ENCODE measurements at places on chromosomes 2 and 18.

GRCh38 chr18:58315739-58316215 is 271.8 kb downstream of the NEDD4L start:
- DNase-seq = no peak

DNA sequence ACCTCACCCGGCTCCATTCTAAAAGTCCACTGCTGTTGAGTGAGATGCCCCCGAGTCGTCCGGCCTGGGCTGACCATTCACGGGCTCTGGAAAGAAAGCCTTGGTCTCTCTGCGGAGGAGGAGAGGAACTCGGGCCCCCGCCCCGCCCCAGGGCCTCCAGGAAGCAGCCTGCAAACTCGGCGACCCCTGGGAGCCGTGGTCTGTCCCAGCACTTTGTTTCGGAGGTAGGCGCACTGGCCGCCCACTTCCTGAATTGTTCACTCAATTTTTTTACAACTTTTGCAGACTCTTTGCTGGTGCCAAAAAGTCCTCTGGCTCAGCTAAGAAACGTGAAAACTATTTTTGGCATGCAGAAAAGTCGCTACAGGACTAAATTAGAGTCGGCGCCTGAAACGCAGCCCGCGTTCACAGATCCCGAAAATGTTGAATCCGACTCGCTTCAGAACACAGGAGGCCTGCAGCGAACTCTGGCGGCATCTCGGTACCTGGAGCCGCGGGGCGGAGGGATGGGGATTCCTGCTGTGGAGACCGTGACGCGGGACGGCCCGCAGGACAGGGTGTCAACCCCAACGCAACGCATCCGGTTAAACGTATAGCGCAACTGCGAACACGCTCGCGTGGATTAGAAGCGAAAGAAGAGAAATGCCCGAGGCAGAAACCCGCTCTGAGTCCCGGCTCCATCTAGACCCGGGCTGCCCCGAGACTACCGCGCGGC is 1.5 kb downstream of the PXDN start:
- DNase-seq = peak; percentile 92

DNA sequence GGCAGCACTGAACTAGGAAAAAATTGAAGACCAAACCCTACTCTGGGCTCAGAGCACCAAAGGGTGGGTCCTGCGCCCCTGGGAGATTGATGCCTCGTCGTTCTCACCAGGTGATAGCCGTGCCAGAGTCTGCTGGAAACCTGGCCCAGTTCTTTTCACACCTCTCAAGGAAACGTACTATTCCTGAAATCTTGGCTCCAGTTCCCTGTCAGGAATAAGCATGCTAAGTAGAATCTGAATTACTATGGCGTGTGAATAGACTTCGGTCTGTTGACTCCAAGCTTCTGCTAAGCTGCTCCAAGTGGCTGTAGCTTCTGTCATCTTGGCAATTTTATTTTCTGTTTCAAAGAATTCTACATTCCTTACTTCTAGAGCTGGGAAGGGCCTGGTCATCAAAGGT is 75.4 kb downstream of the MARCHF4 start:
- no peak for DNase-seq

DNA sequence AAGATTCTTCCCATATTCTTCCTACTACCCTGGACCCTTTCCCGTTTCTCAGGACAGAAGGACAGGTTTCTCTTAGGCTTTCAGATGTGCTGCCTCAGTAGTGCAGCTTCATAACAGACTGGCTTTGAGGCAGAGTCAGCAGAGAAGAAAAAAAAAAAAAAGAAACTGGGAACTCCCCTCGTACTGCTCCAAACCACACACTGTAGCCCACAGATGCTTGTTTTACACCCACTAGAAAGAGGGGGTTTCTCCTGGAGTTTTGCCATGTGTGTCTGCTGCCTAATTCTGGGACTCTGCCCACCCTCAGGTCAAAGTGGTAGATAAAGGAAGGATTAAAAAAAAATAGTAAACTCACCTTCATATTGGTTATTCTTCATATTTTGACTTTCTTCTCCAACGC is 95.9 kb downstream of the NCOA1 start:
- no peak for DNase-seq

- DNase-seq = no peak
Observed at GRCh38 chr2:10771786-10772185, 40.8 kb downstream of the PDIA6 start.

DNA sequence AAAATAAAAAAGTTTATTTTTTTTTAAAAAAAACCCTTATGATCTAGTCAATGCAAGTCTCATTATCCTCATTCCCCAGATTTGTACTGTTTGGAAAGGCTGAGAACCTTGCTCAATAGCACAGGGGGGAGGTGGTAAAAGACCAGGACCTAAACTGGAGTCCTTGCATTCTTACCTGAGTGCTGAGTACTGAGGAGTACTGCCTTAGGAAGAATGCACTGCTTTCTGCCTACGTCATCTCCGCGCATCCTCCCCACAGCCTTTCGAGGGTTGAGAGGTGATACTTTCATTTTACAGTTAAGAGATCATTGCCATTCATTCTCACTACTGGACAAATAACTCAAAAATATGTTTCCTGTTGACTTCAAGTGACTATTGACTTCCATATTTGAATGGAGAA is 73.8 kb downstream of the MAP3K20 start:
- DNase-seq = no peak

- DNase-seq = no peak
Observed at GRCh38 chr2:82781176-82781915, 1677.7 kb downstream of the SUCLG1 start.

GRCh38 chr2:230700447-230700846 is 12.2 kb upstream of the CAB39 start:
- DNase-seq = no peak

- DNase-seq = no peak
Observed at GRCh38 chr2:113376913-113377445, 60.5 kb upstream of the ZNG1B start.

DNA sequence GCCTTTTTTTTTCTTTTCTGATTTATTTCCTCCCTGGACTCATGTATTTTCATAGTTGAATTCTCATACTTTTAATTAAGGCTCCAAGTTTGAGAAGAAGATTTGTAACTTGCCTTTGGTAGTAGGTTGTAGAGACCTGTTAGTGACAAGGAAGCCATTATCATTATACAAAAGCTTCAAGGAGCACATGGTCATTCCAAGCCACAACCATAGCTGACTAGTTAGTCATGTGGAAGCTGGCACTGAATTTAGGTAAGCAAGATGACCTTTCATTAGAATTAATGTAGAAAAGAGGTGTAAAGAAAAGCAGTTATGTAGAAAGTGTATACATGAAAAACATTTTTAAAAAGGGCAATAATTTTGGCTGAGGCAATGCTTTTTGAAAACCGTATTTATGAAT is 89.7 kb downstream of the LRP1B start:
- no peak for DNase-seq

DNA sequence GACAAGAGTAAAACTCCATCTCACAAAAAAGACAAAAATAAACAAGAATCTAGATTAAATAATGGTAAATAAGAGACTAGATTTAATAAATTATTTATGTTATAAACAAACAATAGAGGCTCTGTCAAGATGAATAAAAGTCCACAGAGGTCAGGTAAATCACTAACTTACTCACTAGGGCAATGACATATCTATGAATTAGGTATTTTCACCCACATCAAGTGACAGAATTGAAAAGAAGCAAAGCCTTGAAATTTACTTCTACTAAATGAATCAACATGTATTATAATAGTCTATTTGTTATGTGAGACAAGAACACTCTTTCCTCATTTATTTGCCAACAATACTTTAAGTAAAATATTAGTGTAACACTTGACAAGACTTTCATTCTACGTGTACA is 41.7 kb downstream of the FBXO11 start:
- no peak for DNase-seq

DNA sequence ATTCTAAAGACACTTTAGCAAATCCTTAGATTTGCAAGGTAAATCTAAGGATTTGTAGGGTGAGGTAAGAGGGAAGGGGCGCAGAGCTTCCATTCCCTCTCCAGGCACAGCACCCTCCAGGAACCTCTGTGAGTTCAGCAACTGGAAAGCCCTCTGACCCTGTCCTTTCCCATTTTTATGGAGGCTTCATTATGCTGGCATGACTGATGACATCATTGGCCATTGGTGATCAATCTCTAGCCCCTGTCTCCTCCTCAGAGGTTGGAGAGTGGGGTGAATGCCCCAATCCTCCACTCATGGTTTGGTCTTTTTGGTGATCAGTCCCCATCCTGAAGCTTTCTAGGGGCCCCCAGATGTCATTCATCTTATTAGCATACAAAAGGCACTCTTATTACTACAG is 187.8 kb downstream of the TSN start:
- DNase-seq = no peak

GRCh38 chr2:59909147-59909546 is 644.3 kb downstream of the BCL11A start:
- no peak for DNase-seq

DNA sequence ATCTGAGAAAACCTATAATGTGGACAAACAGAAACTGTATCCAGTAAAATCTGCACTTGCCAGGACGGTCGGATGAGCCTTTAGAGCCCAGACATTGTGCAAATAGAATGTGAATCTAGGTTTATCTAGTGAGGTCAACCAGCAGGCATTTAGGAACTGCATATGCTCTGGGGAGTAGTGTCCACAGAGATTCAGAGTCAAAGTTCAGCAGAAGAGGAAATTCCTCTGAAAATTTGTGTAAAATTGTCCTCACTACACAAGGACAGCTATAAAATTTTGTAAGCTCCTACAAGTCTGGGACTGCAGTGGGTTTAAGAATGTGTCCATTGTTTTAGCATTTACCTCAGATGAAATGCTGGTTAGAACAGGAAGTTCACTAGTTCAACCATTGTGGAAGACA is 9.8 kb upstream of the NDUFV2 start:
- DNase-seq = no peak

- DNase-seq = no peak
Observed at GRCh38 chr2:97701851-97702465, 11.4 kb upstream of the ZAP70 start.

- no peak for DNase-seq
Observed at GRCh38 chr2:201558232-201558631, 85.1 kb downstream of the TMEM237 start.

- DNase-seq = no peak
Observed at GRCh38 chr2:172734711-172735581, 699 bp upstream of the RAPGEF4 start.
